ENCODE measurements at places on chromosomes 7 and 10.

DNA sequence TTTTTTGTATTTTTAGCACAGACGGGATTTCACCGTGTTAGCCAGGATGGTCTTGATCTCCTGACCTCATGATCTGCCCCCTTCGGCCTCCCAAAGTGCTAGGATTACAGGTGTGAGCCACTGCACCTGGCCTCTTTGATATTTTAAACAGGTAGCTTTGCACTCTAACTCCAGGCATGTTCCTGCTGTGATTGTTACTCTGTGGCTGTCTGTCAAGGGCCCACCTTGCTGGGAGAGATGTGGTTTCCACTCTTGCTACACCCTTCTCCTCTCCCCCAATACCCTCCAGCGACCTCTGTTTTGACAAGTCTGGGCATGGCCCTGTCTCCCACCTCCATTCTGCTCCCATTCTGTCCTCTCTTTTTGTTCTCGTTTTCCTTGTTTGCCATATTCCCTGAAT is 17.1 kb downstream of the SMKR1 start:
- DNase-seq, result no peak

DNA sequence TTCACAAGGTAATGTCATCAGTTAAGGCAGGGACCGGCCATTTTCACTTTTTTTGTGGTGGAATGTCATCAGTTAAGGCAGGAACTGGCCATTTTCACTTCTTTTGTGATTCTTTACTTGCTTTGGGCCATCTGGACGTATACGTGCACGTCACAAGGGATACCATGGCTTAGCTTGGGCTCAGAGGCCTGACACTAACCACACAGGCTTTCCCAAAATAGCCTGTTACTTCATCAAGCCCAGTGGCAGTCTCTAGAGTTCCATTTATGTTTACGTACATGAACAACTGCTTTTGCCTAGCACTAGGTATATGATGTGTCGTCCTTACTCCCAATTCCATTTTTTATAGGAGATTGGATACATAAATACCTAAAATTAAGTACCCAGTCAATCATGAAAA is 237.9 kb downstream of the C7orf25 start:
- DNase-seq, result no peak

DNA sequence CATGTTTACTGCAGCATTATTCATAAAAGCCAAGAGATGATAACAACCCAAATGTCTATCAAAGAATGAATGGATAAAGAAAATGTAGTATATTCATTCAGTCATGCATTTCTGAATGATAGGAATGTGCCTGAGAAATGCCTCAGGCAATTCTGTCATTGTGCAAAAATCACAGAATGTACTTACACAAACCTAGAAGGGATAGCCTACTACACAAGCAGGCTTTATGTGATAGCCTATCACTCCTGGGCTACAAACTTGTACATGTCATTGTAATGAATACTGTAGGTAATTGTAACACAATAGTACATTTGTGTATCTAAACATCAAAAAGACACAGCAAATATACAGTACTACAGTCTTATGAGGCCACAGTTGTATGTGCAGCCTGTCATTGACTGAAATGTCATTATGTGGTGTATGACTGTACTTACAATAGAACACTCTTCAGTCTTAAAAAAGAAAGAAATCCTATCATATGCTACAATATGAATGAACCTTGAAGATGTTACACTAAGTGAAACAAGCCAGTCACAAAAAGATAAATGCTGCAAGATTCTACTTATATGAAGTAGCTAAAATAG is 141.8 kb upstream of the GPR22 start:
- DNase-seq, result no peak

DNA sequence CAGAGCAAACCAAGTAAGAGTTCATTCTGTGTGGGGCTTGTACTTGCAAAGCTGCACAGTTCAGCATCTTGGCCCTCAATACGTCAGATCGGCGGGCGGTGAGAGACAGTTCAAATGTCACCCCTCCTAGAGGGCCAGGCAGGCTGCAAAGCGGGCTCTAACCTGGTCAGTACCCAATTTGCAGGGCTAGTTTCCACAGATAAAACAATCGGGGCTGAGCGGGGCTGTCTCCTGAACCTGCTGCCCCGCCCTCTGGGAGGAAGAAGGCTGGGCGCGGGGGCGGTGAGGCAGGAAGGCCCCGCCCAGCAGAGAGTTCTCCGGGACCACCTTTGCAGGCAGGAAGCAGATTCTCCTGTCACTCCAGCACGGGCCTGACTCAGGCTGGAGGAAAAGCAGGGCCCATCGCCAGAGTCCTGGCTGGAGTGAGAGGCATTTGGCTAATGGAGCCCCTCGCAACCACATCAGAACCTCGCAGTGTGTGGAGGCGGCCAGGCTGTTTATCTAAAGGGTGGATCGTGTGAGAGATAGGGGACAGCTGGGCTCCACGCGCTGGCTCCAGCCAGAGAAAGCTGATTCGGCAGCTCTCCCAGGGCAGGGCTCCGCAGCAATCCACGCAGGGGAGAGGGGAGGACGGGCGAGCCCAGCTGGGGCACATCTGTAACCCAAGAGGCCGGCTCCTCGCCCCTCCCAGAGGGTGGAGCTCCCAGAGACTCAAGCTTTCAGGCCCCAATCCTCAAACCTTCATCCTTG is 83.1 kb downstream of the SH3PXD2A start:
- DNase-seq, result no peak

- DNase-seq, result no peak
Observed at GRCh38 chr10:8489823-8490222, 435.3 kb downstream of the GATA3 start.

GRCh38 chr7:155277385-155277994 is 20.2 kb upstream of the INSIG1 start:
- DNase-seq, result no peak

DNA sequence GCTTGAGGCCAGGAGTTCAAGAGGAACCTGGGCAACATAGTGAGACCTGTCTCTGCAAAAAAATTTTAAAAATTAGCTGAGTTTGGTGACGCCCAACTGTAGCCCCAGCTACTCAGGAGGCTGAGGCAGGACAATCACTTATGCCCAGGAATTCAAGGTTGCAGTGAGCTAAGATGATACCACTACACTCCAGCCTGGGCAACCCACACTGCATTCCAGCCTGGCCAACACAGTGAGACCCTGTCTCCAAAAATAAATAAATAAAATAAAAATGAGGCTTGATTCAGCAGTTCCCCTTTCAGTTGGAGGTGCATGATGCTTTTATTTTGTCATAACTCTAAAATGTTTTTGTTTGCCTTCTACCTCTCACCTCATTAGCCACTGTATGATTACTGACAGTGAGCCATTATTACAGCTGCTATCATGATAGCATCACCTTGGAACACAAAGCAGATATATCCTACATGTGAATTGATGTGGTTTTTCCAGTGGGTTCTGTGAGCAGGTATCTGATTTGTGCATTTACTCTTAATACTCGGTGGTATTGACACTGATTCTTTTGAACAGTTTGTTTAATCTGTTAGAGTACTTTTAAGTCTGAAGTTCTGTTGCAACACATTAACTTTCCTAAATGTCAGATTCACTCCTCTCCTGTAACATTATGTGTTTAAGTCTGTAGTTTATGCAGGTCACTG is 49.1 kb downstream of the ARID5B start:
- DNase-seq, result no peak

GRCh38 chr7:24864214-24864817 is 107.1 kb upstream of the GSDME start:
- no peak for DNase-seq

- no peak for DNase-seq
Observed at GRCh38 chr7:12923971-12924370, 236.5 kb downstream of the ARL4A start.

DNA sequence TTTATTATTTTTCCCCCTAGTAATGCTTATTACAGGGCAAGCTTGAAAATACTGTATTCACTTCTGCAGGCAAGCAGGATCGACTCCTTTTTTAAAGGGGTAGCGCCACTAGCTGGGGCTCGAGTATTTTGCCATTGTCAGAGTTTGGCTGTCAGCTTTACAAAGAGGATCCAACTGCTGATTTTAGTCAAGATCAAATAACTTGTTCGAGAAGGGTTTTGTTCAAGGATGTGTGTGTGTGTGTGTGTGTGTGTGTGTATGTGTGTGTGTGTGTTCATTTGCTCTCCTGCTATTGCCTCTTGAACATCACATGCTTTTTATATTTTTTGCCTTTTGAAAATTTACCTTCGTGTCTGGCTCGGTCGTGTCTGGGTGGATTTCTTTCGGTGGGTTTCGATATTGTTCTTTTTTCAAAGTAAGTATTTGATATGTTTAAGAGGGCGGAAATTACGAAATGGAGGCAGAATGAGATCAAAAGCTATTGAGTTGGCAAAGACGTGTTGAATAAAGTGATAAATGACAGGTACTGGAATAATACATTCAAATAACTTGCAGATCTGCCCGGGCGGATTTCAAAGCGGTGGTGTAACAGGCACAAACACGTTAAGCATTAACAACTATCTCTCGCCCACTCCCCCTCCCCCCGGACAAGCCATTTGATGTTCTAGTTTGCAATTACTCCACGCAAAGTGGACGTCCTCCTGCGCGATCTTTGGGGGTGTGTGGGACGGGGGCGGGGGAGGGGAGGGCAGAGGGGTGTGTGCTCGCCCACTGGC is 1.1 kb downstream of the ARID5B start:
- peak; percentile 45 for DNase-seq

GRCh38 chr10:27285093-27285492 is 44.5 kb upstream of the ACBD5 start:
- peak; percentile 3 for DNase-seq

- no peak for DNase-seq
Observed at GRCh38 chr10:49817845-49818244, 55.7 kb upstream of the OGDHL start.

- no peak for DNase-seq
Observed at GRCh38 chr10:82813856-82814255, 938.9 kb downstream of the NRG3 start.

DNA sequence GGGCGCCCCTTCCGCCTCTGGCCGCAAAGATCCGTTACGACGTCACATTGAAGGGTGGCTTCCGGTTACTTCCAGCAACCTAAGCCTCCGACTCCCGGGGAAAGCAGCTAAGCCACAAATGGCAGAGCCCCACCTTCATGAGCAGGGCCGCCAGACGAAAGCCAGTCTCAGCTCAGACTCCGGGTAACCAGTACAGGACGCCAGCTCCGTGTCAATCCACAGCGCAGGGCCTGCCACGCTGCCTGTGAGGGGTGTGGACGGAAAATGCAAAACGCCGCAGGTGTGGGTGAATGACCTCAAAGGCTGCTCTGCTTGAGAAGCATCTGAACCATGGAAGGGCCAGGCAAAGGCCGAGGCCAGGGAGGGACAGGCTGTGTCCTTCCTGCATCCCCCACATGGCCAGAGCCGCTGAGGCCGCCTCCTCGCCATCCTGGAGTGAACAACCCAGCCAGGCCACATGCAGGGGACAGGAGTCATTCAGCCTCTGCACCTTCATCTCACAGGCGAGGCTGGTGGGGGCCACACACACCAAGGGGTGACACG is 53.5 kb upstream of the PPP2R2D start:
- DNase-seq, result no peak

GRCh38 chr10:24351961-24352360 is 143.0 kb downstream of the KIAA1217 start:
- DNase-seq, result no peak

GRCh38 chr10:134247-135131 is 766 bp upstream of the ZMYND11 start:
- no peak for DNase-seq

- no peak for DNase-seq
Observed at GRCh38 chr7:56083150-56083785, 9.5 kb downstream of the PHKG1 start.

- DNase-seq, result no peak
Observed at GRCh38 chr10:14405076-14406065, 74.6 kb upstream of the FRMD4A start.

- no peak for DNase-seq
Observed at GRCh38 chr10:21527598-21528235, 2.2 kb upstream of the SKIDA1 start.

GRCh38 chr7:43871064-43871463 is 1.7 kb upstream of the MRPS24 start:
- DNase-seq, result no peak

DNA sequence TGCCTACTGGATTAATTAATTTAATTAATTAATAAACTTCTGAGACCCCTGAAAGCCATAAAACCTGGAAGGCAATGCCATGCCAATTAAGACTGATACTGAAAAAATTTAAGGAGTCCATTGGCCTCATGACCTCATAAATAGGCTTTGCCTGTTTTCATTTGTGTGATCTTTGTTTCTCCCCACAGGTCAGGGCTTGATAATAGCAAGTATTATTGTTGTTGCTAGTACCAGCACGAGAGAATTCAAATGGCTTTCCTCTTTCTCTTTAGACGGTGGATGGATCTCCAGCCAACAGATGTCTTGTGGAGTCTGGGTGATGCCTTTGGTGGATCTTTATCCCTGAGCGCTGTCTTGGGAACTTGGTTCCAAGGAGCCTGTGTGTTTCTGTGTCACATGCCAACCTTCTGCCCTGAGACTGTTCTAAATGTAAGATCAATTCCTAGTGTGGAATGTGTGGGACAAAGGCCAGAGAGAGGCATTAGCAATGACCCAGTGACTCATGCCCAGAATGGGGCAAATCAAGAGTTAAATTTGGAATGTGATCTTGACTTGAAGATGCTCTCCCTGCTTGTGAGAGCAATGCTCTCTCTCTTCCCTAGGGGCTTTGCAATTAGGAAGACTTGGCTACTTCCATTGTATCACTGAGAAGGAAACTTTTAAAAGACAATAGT is 17.7 kb downstream of the ACSM6 start:
- no peak for DNase-seq

DNA sequence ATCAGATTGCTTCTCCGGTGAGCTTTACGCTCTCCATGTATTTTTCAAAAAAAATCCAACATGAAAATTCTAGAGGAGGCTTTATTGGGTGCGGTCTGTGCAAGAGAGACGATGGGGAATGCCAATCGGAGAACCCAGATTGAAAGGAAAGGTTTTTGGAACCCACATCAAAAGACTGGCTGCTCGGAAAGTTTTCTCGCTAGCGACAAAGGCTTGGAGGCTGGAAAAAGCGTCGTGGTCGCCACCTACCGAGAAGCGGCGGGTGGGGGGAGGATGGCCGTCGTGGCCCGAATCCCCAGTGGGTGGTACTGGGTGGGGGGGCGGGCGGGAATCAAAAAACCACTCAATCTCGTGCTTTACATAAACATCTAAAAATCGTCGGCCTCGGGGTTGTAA is 1.1 kb upstream of the GTF2I start:
- DNase-seq, result no peak

- no peak for DNase-seq
Observed at GRCh38 chr7:78684201-78684600, 769.3 kb downstream of the MAGI2 start.

- no peak for DNase-seq
Observed at GRCh38 chr10:11381511-11381910, 229.9 kb downstream of the USP6NL start.

GRCh38 chr10:93482145-93482834 is at the start of gene MYOF:
Gene MYOF (minus strand): TSS chr10:93482334. CDS start chr10:93482194, 140 bp downstream.
- peak; percentile 82 for DNase-seq

DNA sequence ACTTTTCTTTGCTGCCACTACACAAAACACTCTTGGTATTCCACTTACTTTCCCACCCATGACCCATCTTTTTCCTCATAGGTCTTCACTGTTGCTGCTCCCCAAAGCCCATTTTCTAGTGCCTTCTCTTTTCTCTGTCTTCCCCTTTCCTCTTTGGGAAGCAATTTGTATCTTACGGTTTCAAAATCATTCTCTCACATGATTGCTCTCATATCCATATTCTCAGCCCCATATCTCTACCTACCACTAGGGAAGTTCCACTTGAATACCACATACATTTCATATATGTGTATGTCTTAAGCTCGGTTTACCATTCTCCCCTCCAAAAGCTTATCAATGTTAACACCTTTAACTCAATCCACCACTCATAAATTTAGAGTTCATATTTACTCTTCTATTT is 3.2 kb upstream of the UBE2D1 start:
- DNase-seq, result peak; percentile 28

Measured in CD14-positive monocyte (primary cell).